ENCODE measurements at places on chromosomes 11 and 22.
A peak's percentile ranks its signal among the peaks of the same experiment; 100 is the strongest.

DNA sequence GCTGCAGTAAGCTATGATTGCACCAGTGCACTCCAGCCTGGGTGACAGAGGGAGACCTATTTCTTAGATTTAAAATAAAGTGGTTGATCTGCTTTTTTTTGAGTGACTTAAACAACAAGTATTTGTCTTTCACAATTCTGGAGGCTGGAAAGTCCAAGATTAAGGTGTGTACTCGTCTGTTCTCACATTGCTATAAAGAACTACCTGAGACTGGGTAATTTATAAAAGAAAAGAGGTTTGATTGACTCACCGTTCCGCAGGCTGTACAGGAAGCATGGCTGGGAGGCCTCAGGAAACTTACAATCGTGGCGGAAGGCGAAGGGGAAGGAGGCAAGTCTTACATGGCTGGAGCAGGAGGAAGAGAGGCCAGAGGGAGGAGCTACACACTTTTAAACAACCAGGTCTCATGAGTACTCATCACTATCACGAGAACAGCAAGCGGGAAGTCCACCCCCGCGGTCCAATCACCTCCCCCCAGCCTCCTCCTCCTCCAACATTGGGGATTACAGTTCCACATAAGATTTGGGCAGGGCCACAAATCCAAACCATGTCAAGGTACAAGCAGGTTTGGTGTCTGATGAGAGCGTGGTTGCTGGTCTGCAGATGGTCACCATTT lies 19.7 kb upstream of the OSBPL5 start:
- DNase-seq, result no peak

- no peak for DNase-seq
Observed at GRCh38 chr22:27152033-27152432, 494.6 kb downstream of the MIAT start.

GRCh38 chr22:30855677-30856518 lies 112.7 kb downstream of the MORC2 start:
- DNase-seq, result no peak

DNA sequence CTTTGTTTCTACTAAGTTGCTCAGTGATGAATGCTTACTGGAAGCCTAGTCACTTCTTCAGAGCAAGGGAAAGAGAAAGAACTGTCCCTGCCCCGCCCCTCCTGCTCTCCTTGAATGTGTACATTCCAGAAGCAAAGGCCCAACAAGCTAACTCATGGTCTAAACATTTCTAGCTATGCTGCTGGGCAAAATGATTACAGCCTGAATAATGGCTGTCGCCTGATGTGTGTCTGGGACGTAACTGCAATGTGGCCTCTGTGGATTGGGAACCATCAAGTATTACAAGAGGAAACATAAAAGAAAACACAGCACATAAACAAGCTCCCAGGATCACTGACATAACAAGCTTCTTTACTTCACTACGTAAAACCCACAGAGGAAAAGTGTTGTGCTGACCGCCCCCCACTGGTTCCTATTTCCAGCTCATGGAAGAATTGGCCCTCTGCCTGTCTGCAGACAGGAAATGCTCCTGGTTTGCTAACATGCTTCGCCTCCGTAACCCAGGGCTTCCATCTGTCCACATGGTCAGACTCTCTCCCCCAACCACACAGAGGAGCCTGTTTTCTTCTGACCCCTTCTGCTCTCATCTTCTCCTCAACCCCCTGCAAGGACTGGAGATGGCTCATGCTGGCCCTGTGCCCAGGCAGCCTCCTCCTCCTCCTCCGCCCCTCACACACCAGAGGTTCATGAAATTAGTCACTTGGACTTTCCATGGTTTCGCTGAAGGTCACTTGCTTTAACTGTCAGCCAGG lies 187.2 kb downstream of the MAML2 start:
- DNase-seq, result no peak

DNA sequence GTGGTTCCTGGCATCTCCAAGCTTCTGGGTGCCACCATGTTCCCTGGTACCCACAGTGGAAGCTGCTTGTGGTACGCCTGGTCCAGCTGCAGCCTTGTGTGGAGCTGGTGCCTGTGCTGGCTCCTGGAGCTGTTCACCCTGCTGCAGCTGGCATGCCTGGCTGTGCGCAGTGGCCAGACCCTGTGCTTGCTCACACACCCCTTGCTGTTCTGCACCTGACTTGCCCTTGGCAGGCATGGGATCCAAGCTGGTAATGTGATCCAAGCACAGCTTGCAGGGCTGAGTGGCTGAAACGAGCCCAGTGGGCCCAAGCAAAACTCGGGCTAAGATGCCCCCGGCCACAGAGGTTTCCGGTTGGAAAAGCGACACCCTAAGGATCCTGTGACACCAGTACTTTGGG lies 104.7 kb upstream of the CLMP start:
- DNase-seq, result no peak

DNA sequence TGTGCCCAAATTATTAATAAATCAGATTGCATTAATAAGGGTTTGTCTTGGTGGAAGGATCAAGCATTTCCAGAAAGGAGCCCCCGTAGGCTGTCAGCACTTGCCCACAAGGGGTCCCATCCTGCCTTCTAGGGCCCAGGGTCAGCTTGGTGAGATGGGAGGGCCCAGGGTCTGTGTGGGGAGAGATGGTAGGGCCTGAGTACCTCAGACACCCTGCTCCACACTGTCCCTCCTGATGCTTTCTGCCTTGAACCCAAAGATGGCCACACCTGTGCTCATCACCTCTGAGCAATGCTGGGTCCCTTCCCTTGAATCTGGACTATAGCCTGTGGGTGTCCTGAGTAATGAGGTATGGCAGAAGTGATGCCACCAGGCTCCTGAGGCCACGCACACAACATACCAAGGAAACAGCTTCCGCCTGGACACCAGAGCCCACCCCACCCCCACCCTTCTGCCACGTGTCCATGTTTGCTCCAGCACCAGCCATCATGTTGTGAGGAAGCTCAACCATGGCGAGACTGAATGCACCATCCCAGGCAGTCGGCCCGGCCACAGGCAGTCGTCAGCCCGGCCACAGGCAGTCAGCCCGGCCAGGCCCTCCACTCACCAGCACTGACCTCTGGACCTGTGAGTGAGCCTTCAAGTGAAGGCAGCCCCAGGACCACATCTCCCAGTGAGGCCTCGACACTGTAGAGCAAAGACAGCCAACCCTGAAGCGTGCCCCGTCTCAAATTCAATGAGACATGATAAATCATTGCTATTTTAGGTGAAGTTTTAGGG lies 6.8 kb downstream of the BET1L start:
- DNase-seq, result no peak

GRCh38 chr11:126808296-126808695 lies 192.3 kb downstream of the KIRREL3 start:
- DNase-seq, result no peak

DNA sequence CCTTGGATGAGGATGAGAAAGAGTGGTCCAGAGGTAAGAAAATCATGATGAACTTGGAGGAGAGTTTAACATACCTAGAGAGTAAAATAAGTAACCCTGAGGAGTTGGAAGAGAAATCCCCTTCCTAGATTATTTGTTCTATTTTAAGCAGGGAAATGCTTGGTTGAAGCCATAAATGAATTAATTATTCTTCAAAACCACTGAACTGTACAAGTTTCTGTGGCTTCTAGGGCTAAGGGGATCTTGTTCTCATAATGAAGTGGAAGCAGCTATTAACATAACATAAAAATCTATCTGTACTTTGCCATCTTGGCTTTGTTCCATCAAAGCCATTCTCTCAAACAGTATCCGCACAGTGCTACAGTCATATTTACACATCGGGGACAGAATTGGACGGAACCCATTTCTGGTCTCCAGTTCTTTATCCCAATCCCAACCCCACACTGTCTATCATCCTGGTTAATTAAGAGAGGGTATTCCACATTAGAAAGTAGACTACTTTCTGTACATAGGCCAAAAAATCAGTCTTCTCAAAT lies 14.5 kb upstream of the ARHGAP42 start:
- no peak for DNase-seq

GRCh38 chr11:62353841-62354240 lies 16.6 kb downstream of the ASRGL1 start:
- DNase-seq, result no peak

DNA sequence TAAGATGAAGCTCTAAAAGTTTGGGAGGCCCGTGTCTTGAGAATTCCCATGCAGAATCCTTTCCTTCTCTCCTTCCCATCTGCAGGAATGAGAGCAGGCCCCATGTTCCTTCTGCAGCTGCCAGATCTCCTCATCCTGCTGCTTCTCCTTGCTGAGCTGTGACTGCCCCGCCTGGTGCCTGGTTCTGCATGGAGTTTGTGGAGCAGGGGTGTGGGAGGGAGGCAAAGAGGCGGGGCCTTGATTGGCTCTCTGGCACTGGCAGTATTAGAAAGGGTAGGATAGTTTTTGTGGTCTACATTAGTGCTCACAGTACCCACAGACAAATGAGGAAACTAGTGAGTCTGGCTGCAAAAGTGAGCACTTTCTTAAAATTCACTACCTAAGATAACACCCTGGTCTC lies 91.1 kb upstream of the CLPB start:
- no peak for DNase-seq

- DNase-seq, result no peak
Observed at GRCh38 chr11:27427183-27427980, 45.2 kb downstream of the LGR4 start.

DNA sequence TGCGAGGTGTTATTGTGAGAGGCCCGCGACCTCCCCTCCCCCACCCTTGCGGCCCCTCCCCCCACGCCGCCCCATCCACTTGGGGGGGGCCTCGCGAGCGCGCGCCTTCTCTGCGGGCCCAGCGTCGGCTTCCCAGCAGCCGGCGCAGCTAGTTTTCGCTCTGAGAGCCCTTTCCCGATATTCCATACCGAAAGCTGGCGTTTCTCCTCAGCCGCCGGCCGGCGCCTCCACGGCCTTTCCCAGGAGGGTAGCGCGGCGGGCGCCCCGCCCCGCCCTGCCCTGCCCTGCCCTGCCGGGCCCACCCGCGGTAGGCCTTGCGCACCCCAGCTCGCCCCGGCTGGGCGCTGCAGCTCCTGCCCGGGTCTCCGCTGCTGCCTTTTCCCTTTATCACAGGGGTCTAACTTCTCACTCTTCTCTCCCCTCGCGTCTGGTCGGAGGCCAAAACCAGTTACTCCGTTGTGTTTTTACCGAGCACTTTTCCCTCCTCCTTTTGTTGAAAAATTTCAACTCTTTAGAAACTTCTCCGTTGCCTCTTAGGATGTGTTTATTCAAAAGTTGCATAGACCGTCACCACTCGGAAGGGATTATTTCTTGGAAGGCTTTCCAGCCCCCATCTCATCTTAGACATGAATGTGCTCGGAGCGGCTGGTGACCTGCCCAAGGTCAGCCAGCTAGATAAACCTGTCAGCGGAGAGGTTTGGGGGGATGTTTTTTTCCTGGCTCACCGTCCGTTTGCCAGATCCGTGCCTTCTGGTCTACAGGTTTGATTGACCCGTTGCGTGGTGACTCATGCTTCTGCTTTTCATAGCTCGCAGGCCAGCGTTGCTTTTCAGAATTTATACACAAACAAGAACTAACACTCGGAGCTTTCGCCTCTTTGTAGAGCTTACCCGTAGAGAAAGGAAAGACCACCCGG lies 648 bp downstream of the PAFAH1B2 start:
- DNase-seq, result peak; percentile 21

- no peak for DNase-seq
Observed at GRCh38 chr11:60954421-60954820, 2.4 kb upstream of the SLC15A3 start.

GRCh38 chr11:63868399-63869064 lies 29.6 kb downstream of the MARK2 start:
- DNase-seq, result no peak

GRCh38 chr11:68402355-68403031 lies 58.1 kb upstream of the PPP6R3 start:
- DNase-seq, result no peak

- no peak for DNase-seq
Observed at GRCh38 chr11:2793701-2794045, 91.9 kb downstream of the CDKN1C start.

- DNase-seq, result no peak
Observed at GRCh38 chr22:45544588-45545170, 42.0 kb downstream of the FBLN1 start.

- DNase-seq, result peak; percentile 47
Observed at GRCh38 chr22:35150183-35151107, 84.5 kb downstream of the ISX start.

DNA sequence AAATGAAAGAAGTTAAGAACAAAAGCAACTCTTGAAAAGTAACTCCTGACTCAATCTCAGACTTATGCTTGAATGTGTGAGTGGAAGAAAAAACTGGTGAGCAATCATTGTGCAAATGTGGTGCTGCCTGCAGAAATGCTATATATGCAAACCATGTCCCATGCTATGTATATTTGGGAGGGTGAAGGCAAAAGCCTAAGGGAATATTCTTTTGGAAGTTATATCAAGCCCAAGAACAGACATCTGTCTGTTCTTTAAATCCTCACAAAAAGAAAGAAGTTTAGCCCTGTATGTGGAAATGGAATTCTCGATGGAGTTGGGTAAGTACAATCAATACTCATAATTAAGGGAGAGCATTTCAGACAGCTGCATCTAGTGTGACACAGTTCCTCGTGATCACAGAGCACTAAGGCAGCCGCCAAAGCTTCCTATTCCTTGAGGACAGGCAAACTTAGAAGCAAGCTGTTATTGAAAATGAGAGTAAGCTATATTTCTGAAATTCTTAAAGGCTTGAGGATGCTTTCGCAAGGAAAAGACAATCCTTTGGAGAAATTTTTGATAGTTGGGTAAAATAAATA lies 406.5 kb upstream of the CHORDC1 start:
- no peak for DNase-seq

- no peak for DNase-seq
Observed at GRCh38 chr11:64608046-64608445, 17.0 kb downstream of the SLC22A12 start.

DNA sequence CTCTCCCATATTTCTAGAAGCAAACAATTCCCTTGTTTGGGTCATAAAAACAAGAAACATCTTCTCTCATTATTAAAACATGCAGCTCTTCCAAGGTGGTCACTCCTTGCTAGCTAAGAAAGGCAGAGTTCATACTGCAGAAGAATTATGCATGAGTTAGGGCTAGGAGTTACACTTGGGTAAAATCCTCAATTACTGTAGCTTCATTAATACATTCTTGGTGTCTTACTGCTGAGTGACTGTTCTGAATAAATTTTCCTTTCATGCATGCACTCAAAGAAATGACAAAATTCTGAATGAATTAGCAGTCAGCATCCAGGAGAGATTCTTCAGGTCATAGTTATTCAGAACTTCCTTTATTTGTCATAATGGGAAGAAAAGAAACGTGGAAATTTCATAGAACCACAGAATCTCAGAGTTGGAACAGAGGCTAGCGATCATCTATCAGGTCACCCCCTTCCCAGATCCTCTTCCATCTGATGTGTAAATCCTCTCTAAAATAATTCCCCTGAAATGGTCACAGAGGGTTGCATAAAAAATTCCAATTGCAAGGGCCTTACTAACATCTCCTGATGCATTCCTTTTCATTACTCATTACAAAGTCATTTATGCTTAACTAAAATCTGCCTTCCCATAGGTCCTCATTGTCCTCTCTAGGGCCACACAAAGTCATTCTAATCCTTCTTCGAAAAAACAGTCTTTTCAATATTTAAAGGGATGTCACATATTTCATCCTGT lies 771.5 kb downstream of the DLG2 start:
- no peak for DNase-seq
